ENCODE measurements at places on chromosomes 13 and 19. TPM values are rescaled to one million over a fixed set of nuclear protein-coding genes. Genes with fewer than 3 reads are reported as not detected.

DNA sequence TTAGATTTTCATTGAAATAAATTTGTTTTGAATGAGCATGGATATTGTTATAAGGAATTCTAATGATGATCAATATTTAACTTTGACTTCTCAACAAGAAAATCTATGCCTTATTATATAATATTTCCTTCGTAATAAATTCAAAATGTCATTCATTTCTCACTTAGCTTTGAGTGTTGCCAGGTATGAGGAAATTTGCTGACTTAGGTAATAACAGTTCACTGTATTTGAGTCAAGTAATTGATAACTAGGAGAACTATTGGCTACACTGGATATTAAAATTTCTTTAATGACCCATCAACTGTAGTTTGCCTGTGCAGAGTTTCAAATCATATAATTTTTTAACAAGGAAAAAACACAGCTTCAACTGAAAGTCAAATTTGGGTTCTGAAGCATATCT is 746.6 kb downstream of the SLITRK5 start:
- DNase-seq, result no peak

DNA sequence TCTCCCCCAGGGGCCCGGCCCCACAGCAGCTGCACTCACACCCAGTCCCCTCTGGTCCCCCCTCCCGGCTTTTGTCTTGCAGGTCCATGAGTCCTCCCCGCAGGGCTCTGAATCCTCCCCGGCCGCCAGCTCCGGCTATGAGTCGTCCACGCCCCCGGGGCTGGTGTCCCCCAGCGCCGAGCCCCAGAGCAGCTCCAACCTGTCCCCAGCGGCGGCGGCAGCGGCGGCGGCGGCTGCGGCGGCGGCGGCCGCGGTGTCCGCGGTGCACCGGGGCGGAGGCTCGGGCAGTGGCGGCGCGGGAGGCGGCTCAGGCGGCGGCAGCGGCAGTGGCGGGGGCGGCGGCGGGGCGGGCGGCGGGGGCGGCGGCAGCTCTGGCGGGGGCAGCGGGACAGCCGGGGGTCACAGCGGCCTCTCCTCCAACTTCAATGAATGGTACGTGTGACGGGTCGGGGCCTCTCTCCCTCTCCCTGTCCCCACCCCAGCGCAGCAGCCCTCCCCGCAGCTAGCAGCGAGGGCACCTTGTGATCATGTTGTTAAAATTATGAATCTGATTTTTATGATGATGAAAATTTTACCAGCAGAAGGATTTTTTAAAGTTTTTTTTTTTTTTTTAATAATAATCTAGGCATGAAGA is 3.8 kb downstream of the ZIC2 start:
- DNase-seq, result no peak

Gene ZNF667
- 28.5 TPM for total RNA-seq

DNA sequence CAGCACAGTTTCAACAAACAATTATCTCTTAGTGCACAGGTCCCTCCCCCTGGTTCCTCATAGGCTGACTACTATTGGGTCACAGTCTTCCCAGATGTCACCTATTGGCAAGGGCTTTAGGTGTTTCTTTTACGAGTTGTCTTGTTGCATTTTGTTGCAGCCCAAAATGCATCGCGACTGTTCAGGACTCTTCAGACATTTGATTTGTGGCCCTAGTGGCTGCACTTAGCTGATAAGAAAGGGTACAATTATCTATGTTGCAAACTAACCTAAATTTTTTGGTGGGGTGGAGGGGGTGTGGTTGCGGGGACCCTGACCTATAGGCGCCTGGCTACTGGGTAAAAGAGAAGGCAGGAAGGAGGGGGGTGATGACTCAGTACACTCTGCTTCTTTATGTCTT is 29.1 kb upstream of the ZNF714 start:
- DNase-seq, result no peak

GRCh38 chr13:81304121-81304659 is 963.3 kb upstream of the SPRY2 start:
- no peak for DNase-seq

Gene CBLC
- not detected for total RNA-seq

DNA sequence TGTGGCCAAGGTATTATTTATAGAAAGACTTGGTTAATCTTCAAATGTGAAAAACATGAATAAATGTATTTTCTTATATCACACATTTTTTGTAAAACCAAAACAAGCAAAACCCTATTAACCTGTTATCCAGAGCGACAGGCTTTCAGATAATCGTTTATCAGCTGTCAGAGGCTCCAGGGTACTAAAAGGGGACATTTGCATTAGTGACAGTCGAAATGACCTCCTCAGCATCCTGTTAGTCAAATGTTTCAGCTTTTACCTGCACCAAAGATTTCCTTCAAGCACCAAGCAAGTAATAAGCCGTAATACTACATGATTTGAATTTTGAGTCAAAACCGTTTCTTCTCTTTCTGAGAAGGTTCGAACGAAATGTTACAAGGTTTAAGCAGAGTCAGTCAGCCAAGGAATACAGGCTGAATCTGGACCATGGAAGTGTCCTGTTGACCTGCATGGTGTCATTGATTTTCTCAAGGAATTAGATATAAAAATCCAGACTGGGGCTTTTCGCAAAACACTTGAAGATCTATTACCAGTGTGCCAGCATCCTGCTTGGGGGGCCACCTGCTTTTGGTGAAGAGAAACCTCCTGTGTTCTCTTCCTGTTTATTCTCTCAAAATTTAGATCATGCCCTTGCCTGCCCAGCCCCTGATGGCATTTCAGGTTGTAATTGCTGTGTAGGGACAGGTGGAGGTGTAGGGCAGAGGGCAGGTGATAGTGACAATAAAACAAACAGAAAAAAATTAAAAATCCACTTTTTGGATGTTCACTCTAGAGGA is 11.3 kb upstream of the RFC3 start:
- no peak for DNase-seq
